RPMI7951 (cell line): ENCODE measurements at places on chromosomes 4 and X.
A peak's percentile ranks its signal among the peaks of the same experiment; 100 is the strongest.

- no peak for DNase-seq
Observed at GRCh38 chr4:174681723-174682300, 147.2 kb downstream of the GLRA3 start.

- no peak for DNase-seq
Observed at GRCh38 chrX:23465985-23466384, 131.3 kb downstream of the PTCHD1 start.

- DNase-seq = no peak
Observed at GRCh38 chrX:5810636-5811035, 418.0 kb downstream of the NLGN4X start.

DNA sequence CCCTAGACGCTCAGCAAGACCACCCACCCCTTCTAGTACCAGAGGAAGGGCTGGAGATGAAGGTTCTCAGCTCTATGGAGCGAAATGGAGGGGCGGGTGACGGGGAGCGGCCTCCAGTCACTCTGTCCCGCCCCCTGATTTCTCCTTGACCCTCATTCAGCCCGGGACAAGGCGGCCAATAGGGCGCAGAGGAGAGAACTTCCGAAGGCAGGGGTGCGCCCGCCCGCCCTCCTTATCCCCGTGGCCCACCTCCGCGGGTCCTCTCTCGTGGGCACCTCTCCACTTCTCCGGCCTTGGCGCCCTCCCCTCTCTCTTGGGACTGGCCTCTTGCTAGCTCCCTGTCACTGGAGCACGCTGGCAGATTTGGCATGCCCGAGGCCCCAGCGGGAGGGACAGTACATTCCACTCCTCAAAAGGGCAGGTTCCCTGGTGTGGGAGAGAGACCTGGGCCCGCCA, 1.1 kb upstream of the SEPTIN6 start:
- no peak for DNase-seq

DNA sequence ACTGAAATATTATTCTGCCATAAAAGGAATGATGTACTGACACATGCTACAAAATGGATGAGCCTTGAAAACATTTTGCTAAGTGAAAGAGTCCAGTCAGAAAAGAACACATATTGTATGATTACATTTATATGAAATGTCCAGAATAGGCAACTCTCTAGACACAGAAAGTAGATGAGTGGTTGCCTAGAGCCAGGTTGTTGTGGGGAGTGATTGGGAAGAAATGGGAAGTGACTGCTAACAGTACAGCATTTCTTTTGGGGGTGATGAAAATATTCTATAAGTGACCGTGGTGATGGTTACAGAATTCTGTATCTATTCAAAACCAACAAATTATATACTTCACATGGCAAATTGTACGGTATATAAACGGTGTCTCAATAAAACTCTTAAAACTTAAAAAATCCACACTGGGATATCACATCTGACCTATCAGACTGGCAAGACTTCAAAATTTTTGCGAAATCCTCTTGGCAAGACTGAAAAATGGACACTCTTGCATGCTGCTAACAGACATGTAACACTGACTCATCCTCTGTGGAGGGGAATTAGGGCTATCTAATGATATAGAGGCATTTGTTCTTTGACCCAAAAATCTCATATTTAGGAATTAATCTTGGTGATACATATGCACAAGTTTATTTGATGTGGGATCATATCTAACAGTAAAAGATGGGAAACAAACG, 71.8 kb downstream of the FAM13A start:
- DNase-seq = peak; percentile 73
